HT-29 (cell line): ENCODE measurements at places on chromosomes 2 and 18. TPM values are rescaled to one million over a fixed set of nuclear protein-coding genes. Genes with fewer than 3 reads are reported as not detected.
A peak's percentile ranks its signal among the peaks of the same experiment; 100 is the strongest.

DNA sequence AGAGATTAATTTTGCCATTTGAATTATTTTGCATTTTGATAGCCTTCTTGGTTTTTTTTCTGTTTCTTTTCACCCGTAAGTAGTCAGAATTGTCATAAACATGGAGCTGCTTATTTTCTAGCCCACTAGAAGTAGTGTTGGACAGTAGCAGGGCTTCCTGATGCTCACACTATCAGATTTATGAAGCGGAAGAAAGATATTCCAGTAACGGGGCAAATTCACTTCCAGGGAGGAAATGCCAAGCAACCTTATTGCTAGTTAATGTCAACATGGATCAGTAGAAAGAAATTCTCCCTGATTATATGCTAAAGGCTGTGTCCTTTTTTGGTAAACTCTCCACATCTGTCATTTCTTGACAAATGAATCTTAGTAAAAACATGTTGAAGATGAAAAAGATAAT lies 19.2 kb upstream of the ADAM23 start:
- no peak for DNase-seq

DNA sequence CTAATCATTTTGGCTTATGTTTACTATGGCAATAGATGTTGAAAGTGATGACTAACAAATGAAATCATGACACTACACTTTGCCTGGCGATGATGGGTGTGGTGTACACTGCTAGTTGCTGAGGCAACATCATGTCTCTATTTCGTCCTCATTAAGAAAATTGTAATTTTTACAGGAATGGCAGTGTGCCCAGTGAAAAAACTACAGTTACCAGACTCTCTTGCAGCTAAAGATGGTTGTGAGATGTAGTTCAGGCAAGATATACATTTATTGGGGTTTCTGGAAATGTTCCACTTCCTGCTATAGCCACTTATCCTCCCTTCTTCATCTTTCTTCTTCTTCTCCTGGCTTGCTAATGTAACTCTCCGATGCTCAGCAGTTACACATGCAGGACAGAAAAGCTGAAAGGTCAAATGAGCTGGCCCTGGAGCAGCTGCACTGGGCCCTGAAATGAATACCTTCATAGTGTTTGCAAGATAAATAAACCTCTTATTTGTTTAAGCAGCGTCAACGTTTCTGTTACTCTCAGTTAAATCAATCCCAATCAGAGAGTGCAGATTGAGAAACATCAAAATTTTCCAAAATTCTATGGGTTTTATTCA lies 46.0 kb downstream of the SOCS6 start:
- DNase-seq, result no peak

SERTAD2 gene
- total RNA-seq, result 6.1 and 6.6 TPM in 2 replicates

DNA sequence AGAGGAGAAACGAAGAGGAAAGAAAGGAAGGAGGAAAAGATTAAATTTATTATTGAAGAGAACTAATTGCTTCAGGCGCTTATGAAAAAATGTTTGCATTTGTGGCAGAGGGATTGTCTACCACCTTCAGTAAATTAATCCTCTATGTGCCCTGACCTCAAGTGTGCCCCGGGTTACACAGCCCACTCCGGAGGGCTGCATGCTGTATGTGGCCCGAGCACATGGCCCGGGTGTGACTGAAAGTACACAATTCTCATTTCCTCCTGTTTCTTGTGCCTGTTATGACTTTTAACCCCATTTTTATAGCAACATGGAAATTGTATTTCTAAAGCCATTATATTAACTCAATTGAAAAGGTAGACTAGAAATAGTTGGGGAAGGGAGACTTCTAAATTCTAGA lies 38.8 kb downstream of the ZEB2 start:
- no peak for DNase-seq

BOLL gene
- total RNA-seq, result not detected in 2 replicates

NT5DC4 gene
- total RNA-seq, result 1.4 and 1.6 TPM in 2 replicates

- DNase-seq, result no peak
These were observed 327.1 kb upstream of the CDH2 start for GRCh38 chr18:28504066-28504465.

EML6 gene
- 3.0 and 3.1 TPM in 2 replicates for total RNA-seq

- DNase-seq, result no peak
These were observed 447.1 kb upstream of the MMADHC start for GRCh38 chr2:150034665-150035064.

GRCh38 chr2:168814939-168815907 lies 12.8 kb downstream of the NOSTRIN start:
- no peak for DNase-seq

CPLX4 gene
- total RNA-seq, result not detected in 2 replicates

GRCh38 chr18:7548721-7549120 lies 18.4 kb upstream of the PTPRM start:
- no peak for DNase-seq

BUB1 gene
- 36.9 and 37.5 TPM in 2 replicates for total RNA-seq

DNA sequence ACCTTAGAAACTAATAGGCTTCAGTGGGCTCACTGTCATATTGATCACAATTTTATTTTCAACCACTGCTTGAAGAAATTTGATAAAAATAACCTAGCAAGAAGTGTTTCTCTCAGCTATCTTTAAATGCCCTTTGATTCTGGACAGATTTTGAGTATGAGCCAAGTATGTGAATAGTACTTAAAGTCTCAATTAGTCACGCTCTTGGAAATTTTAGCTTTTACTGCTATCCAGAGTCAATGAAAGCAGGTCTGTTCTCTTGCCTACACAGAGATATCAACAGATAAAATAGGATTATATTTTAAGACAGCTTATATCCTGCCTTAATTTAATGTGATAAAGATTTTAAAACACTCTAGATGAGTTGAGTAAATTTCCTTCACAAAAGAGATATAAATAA lies 337.3 kb downstream of the CBLN2 start:
- no peak for DNase-seq

GRCh38 chr2:175318542-175318941 lies 137.0 kb upstream of the ATP5MC3 start:
- DNase-seq, result no peak

- DNase-seq, result no peak
These were observed 5.3 kb upstream of the CYP27C1 start for GRCh38 chr2:127225186-127225960.

IL36A gene
- not detected in 2 replicates for total RNA-seq

DNA sequence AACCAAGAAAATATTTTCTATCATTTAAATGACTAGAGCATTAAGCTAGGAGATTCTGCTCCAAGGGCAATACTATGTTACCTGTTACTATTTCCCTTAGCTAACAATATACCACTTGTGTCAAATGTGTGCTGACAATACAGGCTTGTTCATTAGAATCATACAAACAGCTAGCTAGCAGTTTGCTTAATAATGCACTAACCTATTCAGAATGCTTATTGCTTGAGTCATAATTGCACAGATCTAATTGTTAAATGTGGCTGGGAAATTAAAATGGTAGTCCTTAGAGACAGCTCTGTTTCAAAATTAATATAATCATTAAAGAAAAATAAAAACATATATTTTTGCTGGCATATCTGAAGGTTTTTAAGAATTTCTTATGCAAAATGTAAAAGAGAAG lies 344.2 kb downstream of the ERBB4 start:
- DNase-seq, result no peak

GRCh38 chr2:97735161-97735561 lies 21.8 kb downstream of the ZAP70 start:
- no peak for DNase-seq

DNA sequence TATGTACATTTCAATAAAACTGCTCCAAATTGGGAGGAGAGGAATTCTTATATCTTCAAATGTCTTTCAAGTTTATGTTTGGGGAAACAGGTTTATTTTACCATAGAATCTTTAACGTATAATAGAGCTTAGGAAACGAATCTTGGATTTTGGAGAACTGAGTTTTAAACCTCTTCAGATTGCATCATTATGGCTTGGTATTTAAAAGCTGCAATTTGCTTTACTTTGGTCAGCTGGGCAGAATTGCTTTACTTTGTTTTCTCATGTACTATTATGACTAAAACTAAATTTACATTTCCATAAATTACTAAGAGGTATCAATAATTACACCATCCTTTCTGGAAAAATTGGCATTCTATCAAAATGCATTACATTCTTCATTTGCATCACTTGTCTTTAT lies 54.6 kb downstream of the BAZ2B start:
- DNase-seq, result no peak

GRCh38 chr18:79942211-79942610 lies 9.2 kb downstream of the SLC66A2 start:
- no peak for DNase-seq

SPATA3 gene
- total RNA-seq, result not detected in 2 replicates

- DNase-seq, result no peak
These were observed 1269.2 kb downstream of the LRP1B start for GRCh38 chr2:140861666-140862065.

INHA gene
- not detected in 2 replicates for total RNA-seq

- peak; percentile 64 for DNase-seq
These were observed 901 bp upstream of the MFSD6 start for GRCh38 chr2:190407246-190407661.

DNA sequence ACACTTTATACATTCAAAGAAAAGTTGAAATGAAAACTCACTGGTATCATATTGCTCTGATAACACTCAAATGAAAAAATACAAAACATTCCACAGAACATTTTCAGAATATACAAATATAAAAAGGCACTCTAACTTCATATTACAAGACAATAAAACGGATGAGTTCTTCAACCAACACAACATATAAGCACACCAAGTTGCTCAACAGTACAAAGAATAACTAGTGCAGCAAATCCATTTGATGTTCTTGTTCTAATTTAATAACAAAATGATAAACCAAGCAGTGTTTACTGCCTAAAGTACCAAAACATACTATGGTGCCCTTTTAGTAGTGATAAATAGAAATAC lies 60.8 kb upstream of the PGAP1 start:
- DNase-seq, result no peak

- no peak for DNase-seq
These were observed 56.9 kb upstream of the GYPC start for GRCh38 chr2:126599062-126599461.

DNA sequence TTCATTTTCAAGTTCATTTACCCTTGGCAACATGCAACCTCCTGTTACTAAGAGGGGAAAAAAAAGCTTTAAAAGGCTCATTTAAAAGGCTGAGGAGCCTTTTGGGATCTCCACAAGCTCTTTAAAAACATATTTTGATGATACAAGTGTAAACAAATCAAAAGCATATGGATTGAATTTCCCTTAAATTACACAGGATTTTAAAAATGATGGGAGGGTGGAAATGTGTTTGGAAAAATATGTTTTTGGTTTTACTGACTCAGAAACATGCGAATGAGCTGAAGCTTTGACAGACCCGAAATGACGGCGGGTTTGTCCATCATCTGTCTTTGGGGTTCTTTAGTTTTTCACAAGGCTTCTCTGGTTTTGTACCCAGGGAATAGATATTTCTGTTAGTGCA lies 180.6 kb upstream of the CCDC68 start:
- DNase-seq, result no peak

DNA sequence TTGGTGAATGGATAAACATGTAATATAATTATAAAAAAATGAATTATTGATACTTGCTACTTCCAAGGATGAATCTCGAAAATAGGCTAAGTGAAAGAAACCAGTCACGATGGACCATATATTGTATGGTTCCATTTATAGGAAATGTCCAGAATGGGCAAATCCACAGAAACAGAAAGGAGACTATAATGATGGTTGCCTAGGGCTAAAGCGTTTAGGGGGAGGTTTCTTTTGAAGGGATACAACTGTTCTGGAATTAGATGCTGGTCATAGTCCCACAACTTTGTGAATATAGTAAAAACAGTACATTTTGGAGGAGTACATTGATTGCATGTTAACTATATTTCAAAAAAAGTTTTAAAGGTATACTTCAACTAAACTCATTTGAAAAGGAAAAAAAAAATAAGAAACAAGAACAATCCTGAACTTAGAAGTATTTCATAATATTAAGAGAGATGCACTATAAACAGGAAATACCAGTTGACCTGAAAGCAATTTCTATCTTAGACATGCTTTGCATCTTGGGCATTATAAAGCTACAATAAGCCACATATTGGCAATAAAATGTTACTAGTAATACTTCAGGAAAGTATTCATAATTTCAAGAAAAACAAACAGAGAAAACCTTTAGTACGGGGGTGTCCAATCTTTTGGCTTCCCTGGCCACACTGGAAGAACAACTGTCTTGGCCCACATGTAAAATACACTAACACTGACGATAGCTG lies 130.0 kb downstream of the C2orf74 start:
- DNase-seq, result no peak

SERPINB10 gene
- not detected in 2 replicates for total RNA-seq

DNA sequence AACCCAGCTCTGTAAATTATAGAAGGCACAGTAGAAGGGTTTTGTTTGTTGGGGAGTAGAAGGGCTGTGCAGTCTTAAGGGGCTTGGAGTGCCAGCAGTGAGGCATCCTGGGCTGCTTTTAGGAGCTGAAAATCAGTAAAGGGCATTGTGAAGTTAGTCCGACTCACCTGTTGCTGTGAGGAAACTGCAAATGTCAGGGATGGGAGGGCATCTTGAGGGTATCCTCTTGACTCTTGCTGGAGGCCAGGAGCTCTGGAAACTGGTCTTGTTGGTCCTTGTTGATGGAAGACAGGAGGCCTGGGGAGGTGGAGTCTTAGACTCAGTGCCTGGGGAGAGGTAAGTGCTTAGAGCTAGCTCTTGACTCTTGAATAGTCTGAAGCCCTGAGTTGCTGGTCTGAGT lies 14.1 kb downstream of the CEP192 start:
- no peak for DNase-seq

DNA sequence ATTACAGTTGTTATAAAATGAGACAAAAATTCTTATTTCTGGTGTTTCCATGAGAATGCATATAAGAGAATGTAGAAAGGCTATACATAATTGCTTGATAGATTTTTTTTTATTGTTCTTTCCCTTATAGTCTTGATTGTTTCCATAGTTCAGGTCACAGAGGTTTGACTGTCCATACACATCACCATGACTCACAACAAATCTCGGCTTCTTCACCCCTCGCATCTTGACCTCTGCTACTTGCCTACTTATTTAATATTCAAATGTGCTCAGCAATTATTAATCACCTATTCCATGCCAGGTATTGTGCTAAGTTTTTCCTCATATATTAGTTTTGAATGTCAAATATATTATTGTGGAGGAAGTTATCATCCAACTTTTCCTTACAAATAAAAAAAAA lies 789.6 kb downstream of the RNF144A start:
- DNase-seq, result no peak

TTN gene
- under 0.01 TPM in 2 replicates for total RNA-seq

HOXD11 gene
- not detected in 2 replicates for total RNA-seq

DNA sequence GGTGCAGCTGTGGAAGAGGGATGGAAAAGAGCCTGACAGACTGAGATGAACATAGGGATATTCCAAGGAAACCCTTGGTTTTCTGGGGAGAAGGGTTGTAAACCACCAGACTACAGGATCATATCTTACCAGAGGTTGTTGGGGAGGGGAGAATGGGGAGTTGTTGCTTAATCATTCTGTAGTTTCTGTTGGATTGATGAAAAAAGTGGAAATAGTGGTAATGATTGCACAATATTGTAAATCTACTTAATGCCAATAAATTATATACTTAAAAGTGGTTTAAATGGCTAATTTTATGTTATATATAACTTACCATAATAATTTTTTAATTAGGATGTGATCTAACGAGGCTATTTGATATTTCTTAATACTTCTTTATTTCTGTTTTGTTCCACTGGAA lies 800.9 kb downstream of the BCL11A start:
- DNase-seq, result no peak

- DNase-seq, result peak; percentile 90
These were observed 40.8 kb upstream of the RPRM start for GRCh38 chr2:153519257-153519875.
